Stimulated activated CD4-positive, alpha-beta T cell treated with anti-CD3 and anti-CD28 coated beads, Interleukin-15, amount 100 ng/mL, for 1 hour (primary cell): ENCODE measurements at places on chromosomes 6 and 20.

GRCh38 chr6:167121335-167121841 lies 1.5 kb upstream of the CCR6 start:
- DNase-seq: no peak

DNA sequence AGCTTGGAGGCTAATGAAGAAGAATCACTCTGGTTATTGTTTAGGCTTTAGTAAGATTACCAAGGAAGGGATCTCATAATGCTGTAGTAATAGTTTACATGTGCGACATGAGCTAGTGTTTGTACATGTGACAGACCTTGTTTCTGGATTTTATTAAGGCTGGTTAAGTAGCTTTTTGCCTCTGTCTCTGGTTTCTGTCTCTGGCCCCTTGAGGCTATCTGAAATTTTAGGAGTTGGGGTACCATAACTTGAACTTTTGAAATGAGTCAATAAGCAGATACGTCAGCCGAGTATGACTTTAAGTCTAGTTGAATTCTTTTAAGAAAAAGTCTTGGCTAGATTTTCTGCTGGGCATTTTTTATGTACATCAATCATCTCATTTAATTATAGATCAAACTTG lies 9.5 kb downstream of the CBFA2T2 start:
- no peak for DNase-seq

DNA sequence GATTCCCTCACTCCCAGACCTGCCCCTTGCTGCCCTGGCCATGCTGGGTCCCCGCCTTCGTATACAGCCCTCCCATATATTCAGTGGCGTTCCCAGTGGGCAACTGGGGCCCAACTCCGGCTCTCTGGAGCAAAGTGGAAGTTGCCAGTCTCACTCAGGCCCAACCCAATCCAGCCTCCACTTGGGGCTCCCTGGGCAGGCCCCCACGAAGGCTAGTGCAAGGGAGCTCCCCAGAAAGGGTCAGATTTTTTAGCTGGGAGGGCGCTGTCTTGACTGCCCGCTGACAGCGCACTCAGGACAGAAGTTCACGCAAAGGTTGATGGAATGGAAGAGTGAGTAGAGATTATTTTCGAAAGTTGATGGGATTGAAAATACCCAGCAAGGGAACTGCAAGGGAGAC lies 5.9 kb downstream of the TP53TG5 start:
- no peak for DNase-seq

GRCh38 chr6:10341605-10342004 lies 73.3 kb downstream of the TFAP2A start:
- no peak for DNase-seq

- DNase-seq: no peak
Observed at GRCh38 chr6:43267619-43268354, 24.5 kb downstream of the TTBK1 start.
